GDM1 (cell line): ENCODE measurements at places on chromosomes 12 and 14.

DNA sequence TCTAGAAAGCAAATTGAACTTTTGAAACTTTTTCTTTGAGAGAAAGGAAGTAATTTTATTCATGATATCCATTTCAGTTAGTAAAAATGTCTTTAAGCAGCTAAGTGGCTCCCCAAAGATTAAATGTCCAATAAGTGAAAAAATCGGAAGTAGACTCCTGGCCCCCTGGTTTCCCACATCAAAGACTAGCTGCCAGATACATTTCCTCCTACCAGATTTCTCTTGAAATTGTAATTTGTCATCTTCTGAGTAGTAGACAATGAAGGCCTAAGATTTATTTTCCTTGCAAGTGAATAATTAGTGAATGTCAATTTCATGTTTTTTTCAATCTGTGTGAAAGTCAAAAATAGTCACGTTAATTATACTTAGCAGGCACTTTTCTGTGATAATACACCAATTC, 321.9 kb downstream of the SYT1 start:
- no peak for DNase-seq

GRCh38 chr12:1533602-1534304, 60.6 kb downstream of the FBXL14 start:
- DNase-seq: peak; percentile 66

DNA sequence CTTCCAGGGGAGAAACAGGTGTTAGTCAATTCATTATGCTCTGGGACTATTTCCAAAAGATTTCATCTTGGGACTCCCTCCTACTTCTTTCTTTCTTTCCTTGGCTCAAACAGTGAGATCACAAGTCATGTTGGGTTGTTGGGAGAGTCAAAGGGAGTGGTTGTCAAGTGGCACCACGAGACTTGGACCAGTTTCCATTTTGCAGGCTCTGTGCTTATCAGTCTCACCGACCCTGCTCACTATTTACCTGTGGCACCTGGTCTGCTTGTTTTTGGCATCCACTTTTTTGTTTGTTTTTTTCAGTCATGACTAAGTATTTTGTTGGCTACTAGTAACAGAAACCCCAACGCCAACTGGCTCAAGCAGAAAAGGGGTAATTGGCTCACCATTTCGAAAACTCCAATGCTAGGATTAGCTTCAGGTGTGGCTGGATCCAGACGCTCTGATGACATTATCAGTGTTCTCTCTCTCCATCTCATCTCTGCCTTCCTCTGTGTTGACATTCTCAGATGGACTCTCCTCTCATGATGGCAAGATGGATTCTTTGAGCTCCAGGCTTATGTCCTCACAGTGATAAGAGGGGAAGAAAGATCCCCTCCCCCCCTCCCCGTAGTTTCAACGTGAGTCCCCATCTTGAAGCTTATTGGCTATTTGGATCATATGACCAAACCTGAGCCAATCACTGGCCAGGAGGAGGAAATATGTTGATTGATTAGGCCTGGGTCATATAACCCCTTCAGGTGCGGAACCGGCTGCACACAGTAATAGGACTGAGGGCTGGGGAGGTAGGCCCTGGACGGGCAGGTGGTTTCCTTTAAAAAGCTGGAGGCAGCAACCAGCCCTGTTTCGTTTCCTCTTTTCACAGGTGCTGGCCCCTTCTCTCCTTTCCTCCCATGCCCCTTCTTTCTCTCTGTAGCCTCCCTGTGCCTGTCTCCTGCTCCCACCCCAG, 84.2 kb downstream of the AACS start:
- DNase-seq: no peak

DNA sequence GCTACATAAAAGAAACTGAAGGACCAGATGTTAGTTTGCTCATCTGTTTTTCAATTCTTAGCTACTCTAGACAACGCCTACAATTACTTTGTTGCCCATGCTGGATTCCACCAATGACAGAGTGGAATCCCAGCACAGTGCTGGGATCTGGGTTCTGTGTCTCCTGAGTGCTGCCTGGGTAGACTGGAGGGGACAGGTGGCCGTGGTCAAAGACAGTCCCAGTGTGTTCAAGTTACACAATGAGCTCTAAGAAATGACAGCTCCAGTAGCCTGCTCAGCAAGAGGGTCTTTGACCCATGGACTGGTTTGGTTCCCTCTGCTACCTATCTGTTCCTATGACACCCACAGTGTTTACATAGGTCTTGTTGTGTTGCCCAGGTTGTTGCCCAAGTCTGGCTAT, 38.5 kb downstream of the C2CD5 start:
- no peak for DNase-seq

DNA sequence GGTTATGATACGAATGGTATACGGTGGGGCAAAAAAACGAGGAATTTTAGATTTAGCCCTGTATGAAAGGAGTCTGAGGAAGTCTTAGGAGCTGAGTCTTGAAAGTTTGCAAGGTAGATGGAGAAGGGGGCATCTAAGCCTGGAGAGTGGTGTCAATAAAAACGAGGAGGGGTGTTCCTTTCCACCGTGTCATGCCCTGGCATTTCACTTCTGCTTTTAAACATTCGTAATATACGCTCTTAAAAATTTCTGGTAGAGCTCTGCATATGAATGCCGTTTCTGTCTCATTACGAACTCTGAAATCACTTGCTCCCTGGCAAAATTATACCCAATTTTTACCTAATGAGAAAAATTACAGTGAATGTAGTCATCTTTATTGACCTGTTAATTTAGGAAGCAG, 170.2 kb downstream of the ERC1 start:
- DNase-seq: no peak

DNA sequence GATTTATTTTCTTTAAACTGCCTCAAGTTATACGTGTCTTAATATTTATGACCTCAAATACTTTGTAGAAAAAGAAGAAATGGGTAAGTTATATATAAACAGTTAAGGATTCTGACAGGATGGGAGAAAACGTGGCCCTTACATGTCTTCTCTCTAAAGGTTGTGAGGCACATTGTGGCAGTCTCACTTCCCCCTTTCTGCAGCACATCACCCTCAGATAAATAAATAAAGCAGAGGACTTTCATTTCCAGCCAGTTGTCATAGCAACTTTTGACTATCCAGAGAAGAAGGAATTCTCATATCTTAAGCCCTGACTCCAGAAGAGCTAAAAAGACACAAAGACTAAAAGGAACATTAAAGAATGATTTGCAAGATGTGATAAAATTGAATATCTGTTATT, 28.8 kb upstream of the CEP83 start:
- no peak for DNase-seq
